Stimulated activated CD8-positive, alpha-beta memory T cell treated with anti-CD3 and anti-CD28 coated beads, Interleukin-12 subunit alpha, Interleukin-12 subunit beta, amount 100 ng/mL, for 4 hours (primary cell): ENCODE measurements at places on chromosomes 1 and 21.

- no peak for DNase-seq
Measured at GRCh38 chr1:40133839-40134238, 27.3 kb upstream of the RLF start.

- DNase-seq: no peak
Measured at GRCh38 chr1:228307218-228308023, 99.2 kb downstream of the TRIM11 start.

DNA sequence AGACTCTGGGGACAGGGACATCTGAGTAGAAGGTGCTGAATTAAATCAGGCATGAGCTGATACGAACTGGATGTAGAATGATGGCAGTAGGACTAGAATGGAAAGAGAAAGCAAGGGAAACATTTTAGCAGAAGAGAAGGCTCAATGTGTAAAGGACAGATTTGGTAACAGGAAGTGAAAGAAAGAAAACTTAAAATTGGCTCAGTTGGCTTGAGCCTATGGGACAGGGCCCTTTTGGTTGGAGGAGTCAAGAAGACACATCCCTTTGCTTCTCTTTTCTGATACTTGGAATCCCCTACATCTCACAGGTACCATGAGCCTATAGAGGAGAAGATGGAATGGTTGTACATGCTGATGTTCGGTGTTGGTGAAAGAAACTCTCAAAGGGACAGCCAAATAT lies 300.6 kb upstream of the PLXNA2 start:
- no peak for DNase-seq

GRCh38 chr1:205211839-205212536 lies 486 bp upstream of the DSTYK start:
- DNase-seq: no peak

GRCh38 chr1:181094416-181095212 lies 6.1 kb downstream of the IER5 start:
- no peak for DNase-seq

- DNase-seq: no peak
Measured at GRCh38 chr1:176119549-176119948, 87.5 kb downstream of the COP1 start.
